ENCODE measurements at places on chromosomes 5 and 9. TPM values are rescaled to one million over a fixed set of nuclear protein-coding genes. Genes with fewer than 3 reads are reported as not detected.
A peak's percentile ranks its signal among the peaks of the same experiment; 100 is the strongest.

Gene SVEP1
- total RNA-seq = not detected

Gene CNTNAP3B
- total RNA-seq = not detected

Gene ADAMTSL1
- total RNA-seq = not detected

- no peak for DNase-seq
- H3K36me3 ChIP-seq = no peaks in the 10 kb centered on the region
- no peaks in the 10 kb centered on the region for H3K27me3 ChIP-seq
- no peak overlapping the region for H3K27ac ChIP-seq
- no peak overlapping the region for H3K4me3 ChIP-seq
- no peaks in the 10 kb centered on the region for H3K4me1 ChIP-seq
Measured at GRCh38 chr9:37550781-37551180, 25.4 kb downstream of the FBXO10 start.

- H3K4me3 ChIP-seq = peak overlapping the region; percentile 73
- H3K27me3 ChIP-seq = no peaks in the 10 kb centered on the region
- H3K4me1 ChIP-seq = peaks cover 63% of the 10 kb centered on the region
- DNase-seq = peak; percentile 67
- peaks cover 43% of the 10 kb centered on the region for H3K36me3 ChIP-seq
- H3K27ac ChIP-seq = peak overlapping the region; percentile 95
Measured at GRCh38 chr9:89481538-89481915, 16.4 kb downstream of the SEMA4D start.

DNA sequence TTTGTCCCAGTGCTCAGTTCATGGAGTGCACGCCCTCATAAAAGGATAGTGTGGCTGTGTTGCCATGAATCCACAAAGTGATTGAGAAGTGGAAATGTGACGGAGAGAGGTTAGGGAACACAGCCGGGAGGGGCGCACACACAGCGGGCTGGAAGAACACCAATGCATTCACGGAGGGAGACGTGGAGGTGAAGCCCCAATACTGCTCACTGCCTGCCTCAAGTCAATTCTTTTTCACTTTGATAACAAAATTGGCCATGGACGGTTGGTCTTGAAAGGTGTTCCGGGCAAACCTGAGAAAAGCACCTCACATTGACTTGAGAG, 424.1 kb downstream of the MED10 start:
- no peak overlapping the region for H3K4me3 ChIP-seq
- DNase-seq = no peak
- no peaks in the 10 kb centered on the region for H3K36me3 ChIP-seq
- peaks cover 32% of the 10 kb centered on the region for H3K27me3 ChIP-seq

DNA sequence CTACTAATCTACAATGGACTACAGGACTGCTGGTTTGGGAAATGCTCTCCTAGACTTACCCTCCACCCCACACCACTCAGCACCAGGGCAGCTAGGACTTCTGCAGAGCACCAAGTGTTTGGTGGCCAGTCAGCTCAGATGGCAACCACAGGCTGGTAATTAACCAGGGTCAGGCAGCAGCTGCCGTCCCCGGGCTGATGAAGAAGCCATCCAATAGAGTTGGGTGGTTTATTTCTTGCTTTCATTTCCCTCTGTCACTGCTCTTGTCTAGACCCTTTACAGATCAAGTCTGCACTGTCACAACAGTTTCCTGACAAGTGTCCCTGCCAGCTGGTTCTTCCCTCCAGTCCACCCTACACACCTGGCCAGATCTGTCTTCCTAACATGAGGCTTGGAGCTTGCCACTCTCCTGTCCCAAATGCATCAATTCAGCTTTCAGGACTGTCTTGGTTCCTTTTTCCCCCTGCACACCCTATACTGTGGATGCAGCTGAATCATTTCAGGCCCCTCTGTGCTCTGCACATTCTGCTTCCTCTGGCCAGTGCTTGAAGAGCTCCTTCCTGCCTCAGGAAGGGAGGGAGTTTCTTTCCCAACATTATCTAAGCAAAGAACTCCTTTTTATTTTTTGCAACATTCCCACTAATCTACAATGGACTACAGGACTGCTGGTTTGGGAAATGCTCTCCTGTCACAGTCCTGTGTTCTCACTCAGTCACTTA, 30.2 kb upstream of the HSPA9 start:
- peaks cover 1% of the 10 kb centered on the region for H3K4me1 ChIP-seq
- H3K27ac ChIP-seq = no peak overlapping the region
- H3K27me3 ChIP-seq = peaks cover 71% of the 10 kb centered on the region
- no peak for DNase-seq
- no peaks in the 10 kb centered on the region for H3K36me3 ChIP-seq
- no peak overlapping the region for H3K4me3 ChIP-seq

DNA sequence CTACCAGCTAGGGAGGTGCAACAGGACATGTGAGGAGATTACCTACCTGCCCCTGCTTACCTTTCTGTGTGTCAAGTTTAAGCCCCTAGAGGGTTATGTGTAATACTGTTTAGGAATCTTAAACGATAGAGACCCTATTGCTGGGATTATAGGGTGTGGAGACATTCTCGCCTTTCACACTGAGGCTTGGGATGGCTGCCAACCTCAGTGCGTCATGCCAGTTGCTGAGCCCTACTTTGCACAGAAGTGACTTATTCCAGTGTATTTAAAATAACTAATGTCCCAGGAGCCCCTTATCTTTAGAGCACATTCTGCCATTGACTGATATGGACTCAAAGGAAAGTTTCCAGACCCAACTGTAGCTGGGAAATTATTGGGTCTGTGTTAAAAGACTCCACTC, 76.6 kb upstream of the XPA start:
- H3K27me3 ChIP-seq = peaks cover 20% of the 10 kb centered on the region
- H3K4me1 ChIP-seq = peaks cover 2% of the 10 kb centered on the region
- H3K27ac ChIP-seq = no peak overlapping the region
- DNase-seq = no peak

GRCh38 chr5:1909346-1909985, 26.7 kb upstream of the IRX4 start:
- H3K4me3 ChIP-seq = no peak overlapping the region
- peaks cover 5% of the 10 kb centered on the region for H3K27me3 ChIP-seq
- no peaks in the 10 kb centered on the region for H3K4me1 ChIP-seq
- peaks cover 5% of the 10 kb centered on the region for H3K36me3 ChIP-seq
- no peak overlapping the region for H3K27ac ChIP-seq
- no peak for DNase-seq

DNA sequence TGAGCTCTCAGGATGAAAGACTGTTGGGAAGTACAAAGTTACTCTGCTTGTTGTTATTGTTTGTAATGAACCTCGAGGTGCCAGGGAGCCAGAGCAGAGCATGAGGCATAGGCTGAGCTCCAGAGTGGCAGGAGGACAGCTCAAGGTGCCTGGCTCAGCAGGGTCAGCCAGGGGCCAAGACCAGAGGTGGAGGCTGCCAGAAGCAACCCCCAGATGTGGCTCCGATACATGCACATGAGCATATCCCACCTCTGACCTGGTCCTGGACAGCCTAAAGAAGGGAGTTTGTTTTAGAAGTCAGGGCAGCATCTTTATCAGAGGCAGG, 105.6 kb downstream of the PSD2 start:
- DNase-seq = peak; percentile 31
- H3K27me3 ChIP-seq = peaks cover 33% of the 10 kb centered on the region
- H3K36me3 ChIP-seq = no peaks in the 10 kb centered on the region

- H3K27ac ChIP-seq = no peak overlapping the region
- peaks cover 21% of the 10 kb centered on the region for H3K36me3 ChIP-seq
- H3K4me3 ChIP-seq = no peak overlapping the region
- H3K27me3 ChIP-seq = no peaks in the 10 kb centered on the region
Measured at GRCh38 chr5:176473335-176474006, 25.3 kb downstream of the FAF2 start.

DNA sequence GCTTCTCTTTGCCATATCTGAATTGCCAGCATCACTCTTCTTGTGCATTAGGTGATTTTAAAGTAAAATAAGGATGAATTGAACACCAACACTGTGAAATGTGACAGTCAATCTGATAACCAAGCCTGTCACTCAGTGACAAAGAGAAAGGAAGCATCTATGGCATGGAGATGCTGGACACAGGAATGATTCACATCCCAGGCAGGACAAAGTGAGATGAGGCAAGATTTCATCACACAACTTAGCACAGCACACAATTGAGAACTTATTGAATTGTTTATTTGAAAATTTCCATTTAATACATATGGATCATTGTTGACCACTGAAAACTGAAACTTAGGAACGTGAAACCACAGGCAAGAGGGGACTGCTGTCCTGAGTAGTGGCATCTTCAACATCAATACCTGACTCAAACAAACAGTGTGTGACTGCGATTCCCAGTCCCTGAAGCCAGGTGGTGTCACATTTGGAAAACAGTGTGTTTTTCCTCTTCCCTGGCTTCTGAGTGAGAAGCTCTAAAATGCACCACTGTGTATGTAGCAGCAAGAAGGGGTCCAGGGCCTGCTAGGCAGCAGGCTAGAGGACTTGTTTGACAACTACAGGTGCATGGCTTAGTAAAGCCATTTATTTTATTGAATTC, 10.7 kb downstream of the GAPT start:
- DNase-seq = no peak
- H3K4me3 ChIP-seq = no peak overlapping the region
- no peaks in the 10 kb centered on the region for H3K36me3 ChIP-seq
- no peak overlapping the region for H3K27ac ChIP-seq
- H3K27me3 ChIP-seq = peaks cover 7% of the 10 kb centered on the region
- peaks cover 61% of the 10 kb centered on the region for H3K4me1 ChIP-seq

- H3K27me3 ChIP-seq = no peaks in the 10 kb centered on the region
- peaks cover 79% of the 10 kb centered on the region for H3K36me3 ChIP-seq
- H3K4me1 ChIP-seq = peaks cover 5% of the 10 kb centered on the region
- DNase-seq = no peak
- H3K27ac ChIP-seq = no peak overlapping the region
- no peak overlapping the region for H3K4me3 ChIP-seq
Measured at GRCh38 chr5:113546703-113547183, 33.2 kb downstream of the YTHDC2 start.

DNA sequence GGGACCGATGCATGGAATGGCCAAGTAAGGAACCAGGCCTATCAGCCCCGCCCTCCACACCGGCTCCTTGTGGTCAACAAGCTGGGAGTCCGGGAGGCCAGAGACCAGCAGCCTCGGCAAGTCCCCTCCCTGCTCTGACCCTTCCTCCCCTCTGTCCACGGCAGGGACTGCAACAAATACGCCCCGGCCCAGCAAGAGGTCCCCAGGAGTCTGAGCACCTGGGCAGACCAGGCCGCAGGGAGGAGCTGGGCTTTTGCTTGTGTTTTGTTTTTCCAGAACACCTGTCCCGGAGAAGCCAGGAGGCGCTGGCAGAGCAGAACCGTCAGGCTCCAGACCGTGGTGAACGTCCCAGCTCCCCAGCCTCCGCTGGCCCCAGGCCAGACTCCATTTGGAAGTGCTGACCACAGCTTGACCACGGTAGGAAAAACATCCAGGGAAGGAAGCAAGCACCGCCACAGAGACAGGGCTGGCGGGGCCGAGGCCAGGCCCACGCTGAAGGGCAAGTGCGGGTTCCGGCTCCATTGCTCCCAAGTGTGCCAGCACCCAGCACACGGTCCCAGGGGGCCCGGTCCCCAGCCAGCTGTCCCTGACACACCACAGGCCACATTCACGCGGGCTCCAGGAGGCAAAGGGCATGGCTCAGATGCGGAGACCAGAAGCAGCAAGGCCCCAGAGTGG, 56.7 kb downstream of the VAV2 start:
- H3K27ac ChIP-seq = no peak overlapping the region
- H3K27me3 ChIP-seq = no peaks in the 10 kb centered on the region
- no peaks in the 10 kb centered on the region for H3K4me1 ChIP-seq
- H3K36me3 ChIP-seq = no peaks in the 10 kb centered on the region

DNA sequence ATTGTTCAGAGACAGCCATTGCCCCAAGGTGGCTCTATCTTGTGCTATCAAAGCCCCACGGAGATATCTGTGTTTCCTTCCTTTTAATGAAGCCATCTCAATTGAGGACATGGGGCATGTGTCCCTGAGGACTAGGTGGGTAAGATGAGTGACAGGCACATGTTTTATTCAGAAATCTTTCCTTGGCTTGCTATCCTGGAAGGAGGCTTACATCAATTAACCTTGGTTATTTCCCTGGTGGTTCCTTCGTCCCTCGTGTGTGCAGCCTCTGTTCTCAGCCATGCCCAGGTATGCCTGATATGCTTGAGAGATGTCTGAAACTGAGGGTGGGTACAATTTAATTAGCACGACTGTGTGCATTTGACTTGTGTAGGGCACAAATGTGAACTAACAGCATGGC, 102.2 kb upstream of the TUT7 start:
- DNase-seq = no peak
- no peaks in the 10 kb centered on the region for H3K36me3 ChIP-seq
- H3K27me3 ChIP-seq = peaks cover 3% of the 10 kb centered on the region
- H3K4me1 ChIP-seq = no peaks in the 10 kb centered on the region

GRCh38 chr5:172444110-172444510, 10.2 kb downstream of the SH3PXD2B start:
- no peak for DNase-seq
- H3K27ac ChIP-seq = no peak overlapping the region
- H3K4me1 ChIP-seq = no peaks in the 10 kb centered on the region
- no peaks in the 10 kb centered on the region for H3K36me3 ChIP-seq
- no peak overlapping the region for H3K4me3 ChIP-seq
- peaks cover 12% of the 10 kb centered on the region for H3K27me3 ChIP-seq

- DNase-seq = peak; percentile 61
- H3K4me1 ChIP-seq = peaks cover 60% of the 10 kb centered on the region
- peak overlapping the region; percentile 73 for H3K27ac ChIP-seq
- H3K36me3 ChIP-seq = no peaks in the 10 kb centered on the region
Measured at GRCh38 chr9:129225815-129226214, 47.8 kb upstream of the IER5L start.

DNA sequence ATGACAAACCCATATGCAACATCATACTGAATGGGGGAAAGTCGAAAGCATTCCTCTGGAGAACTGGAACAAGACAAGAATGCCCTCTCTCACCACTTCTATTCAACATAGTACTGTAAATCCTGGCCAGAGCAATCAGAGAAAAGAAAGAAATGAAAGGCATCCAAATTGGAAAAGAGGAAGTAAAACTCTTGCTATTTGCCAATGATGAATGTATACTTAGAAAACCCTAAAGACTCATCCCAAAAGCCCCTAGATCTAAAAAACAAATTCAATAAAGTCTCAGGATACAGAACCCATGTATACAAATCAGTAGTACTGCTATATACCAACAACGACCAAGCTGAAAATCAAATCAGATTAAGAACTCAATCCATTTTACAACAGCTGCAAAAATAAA, 66.9 kb downstream of the SPATA31C2 start:
- H3K36me3 ChIP-seq = no peaks in the 10 kb centered on the region
- H3K4me1 ChIP-seq = peaks cover 8% of the 10 kb centered on the region
- DNase-seq = no peak
- H3K27me3 ChIP-seq = peaks cover 60% of the 10 kb centered on the region
- H3K4me3 ChIP-seq = no peak overlapping the region

GRCh38 chr5:93642526-93642925, 59.5 kb downstream of the NR2F1 start:
- H3K4me1 ChIP-seq = no peaks in the 10 kb centered on the region
- H3K36me3 ChIP-seq = no peaks in the 10 kb centered on the region
- no peak for DNase-seq
- H3K27me3 ChIP-seq = no peaks in the 10 kb centered on the region

DNA sequence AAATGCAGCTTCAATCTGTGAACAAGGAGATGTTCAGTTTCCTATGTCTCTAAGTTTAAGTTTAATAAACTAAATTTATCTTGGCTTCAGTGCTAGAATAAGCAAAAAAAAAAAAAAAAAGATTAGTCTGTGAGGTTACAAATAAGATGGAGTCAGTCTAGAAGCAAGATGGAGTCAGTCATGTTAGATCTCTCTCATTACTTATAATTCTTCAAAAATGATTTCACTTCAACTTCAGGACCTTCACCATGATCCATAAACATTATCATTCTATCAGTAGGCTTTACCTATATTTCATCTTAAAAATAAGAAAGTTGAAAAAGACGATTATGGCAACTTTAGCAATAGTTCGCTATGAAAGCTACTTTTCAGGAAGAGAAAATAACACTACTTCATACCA, 30.2 kb upstream of the TMC1 start:
- no peak overlapping the region for H3K4me3 ChIP-seq
- no peaks in the 10 kb centered on the region for H3K36me3 ChIP-seq
- peaks cover 4% of the 10 kb centered on the region for H3K27me3 ChIP-seq

All from naive thymus-derived CD8-positive, alpha-beta T cell (primary cell).